PC-3 (cell line): ENCODE measurements at places on chromosomes 2 and 18.

- H3K27ac ChIP-seq, result no peak overlapping the region
- no peaks in the 10 kb centered on the region for H3K27me3 ChIP-seq
- H3K4me3 ChIP-seq, result no peak overlapping the region
- no peak for DNase-seq
- no peaks in the 10 kb centered on the region for H3K4me1 ChIP-seq
Observed at GRCh38 chr2:212669761-212670160, 131.2 kb upstream of the ERBB4 start.

GRCh38 chr2:223734346-223734745 lies 103.0 kb downstream of the AP1S3 start:
- H3K4me3 ChIP-seq, result no peak overlapping the region
- no peak overlapping the region for H3K27ac ChIP-seq
- peaks cover 15% of the 10 kb centered on the region for H3K4me1 ChIP-seq
- no peaks in the 10 kb centered on the region for H3K36me3 ChIP-seq
- H3K27me3 ChIP-seq, result no peaks in the 10 kb centered on the region

DNA sequence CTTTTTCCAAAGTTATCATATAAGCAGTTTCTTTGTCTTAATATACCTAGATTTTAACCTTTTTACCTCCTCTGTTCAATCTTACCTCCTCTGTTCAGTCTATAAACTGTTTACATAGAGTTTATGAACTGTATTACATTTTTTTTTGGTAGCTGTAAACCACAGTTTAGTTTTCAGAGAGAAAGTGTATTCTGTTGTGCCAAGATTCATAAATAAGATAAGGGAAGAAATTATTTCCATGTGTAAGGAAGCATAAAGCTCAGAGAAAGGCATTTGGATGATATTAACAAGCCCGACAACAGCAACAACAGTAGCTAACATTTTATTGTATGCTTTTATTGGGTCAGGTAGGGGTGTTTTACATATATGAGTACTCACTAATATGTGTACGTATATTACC lies 71.2 kb downstream of the ACVR2A start:
- H3K27me3 ChIP-seq, result no peaks in the 10 kb centered on the region
- no peak overlapping the region for H3K27ac ChIP-seq
- DNase-seq, result no peak
- H3K4me1 ChIP-seq, result peaks cover 7% of the 10 kb centered on the region; the same call in 1 of the 2 replicates
- no peak overlapping the region for H3K4me3 ChIP-seq

- no peaks in the 10 kb centered on the region for H3K27me3 ChIP-seq
- DNase-seq, result no peak
- H3K4me1 ChIP-seq, result no peaks in the 10 kb centered on the region
- H3K27ac ChIP-seq, result no peak overlapping the region
- no peak overlapping the region for H3K4me3 ChIP-seq
Observed at GRCh38 chr2:174074831-174075230, 109.7 kb upstream of the SP3 start.

DNA sequence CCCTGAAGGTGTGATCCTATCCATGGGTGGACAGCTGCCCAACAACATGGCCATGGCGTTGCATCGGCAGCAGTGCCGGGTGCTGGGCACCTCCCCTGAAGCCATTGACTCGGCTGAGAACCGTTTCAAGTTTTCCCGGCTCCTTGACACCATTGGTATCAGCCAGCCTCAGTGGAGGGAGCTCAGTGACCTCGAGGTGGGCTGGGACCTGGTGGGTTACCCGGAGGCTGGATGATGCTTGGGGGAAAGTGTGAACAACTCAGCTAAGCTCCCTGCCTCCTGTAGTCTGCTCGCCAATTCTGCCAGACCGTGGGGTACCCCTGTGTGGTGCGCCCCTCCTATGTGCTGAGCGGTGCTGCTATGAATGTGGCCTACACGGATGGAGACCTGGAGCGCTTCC lies 16.2 kb downstream of the CAD start:
- no peak overlapping the region for H3K4me3 ChIP-seq
- H3K4me1 ChIP-seq, result no peaks in the 10 kb centered on the region

GRCh38 chr2:71948781-71949536 lies 198.7 kb downstream of the CYP26B1 start:
- no peaks in the 10 kb centered on the region for H3K27me3 ChIP-seq
- H3K4me3 ChIP-seq, result no peak overlapping the region
- H3K36me3 ChIP-seq, result no peaks in the 10 kb centered on the region

DNA sequence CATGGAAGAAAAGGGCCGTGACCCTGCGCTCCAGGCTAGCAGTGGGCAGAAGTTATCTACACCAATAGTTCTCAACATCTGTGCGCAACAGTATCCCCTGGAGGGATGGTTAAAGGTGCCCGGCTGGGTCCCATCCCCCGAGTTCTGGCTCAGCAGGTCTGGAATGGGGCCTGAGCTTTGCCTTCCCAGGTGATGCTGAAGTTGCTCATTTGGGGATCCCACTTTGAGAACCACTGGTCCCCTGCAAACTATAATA lies 31.1 kb downstream of the DNMT3A start:
- H3K4me3 ChIP-seq, result no peak overlapping the region
- no peaks in the 10 kb centered on the region for H3K27me3 ChIP-seq
- DNase-seq, result no peak
- no peak overlapping the region for H3K27ac ChIP-seq

- H3K27me3 ChIP-seq, result peaks cover 9% of the 10 kb centered on the region; the same call in 1 of the 2 replicates
- no peak overlapping the region for H3K4me3 ChIP-seq
- no peaks in the 10 kb centered on the region for H3K4me1 ChIP-seq
- no peaks in the 10 kb centered on the region for H3K36me3 ChIP-seq
Observed at GRCh38 chr2:236507393-236508085, 62.1 kb upstream of the ACKR3 start.
